ENCODE measurements at places on chromosomes 3 and 15.

DNA sequence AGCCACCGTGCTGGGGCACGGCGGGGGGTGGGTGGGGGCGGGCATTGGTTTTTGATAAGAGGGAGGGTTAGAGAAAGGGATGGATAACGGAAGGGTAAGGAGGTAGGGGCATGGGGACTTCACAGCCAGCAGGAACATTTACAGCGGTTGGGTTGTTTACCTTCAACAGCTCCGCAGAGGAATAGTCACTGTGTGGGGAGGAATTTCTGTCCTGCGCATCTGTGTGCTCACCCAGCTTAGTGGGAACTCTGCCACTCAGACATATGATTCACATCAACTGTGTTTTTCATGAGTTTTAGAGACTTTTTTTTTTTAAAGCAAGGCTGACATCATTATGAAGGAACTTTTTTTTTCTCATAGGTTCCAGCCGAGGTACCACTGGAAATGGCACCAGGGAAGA, 19.6 kb downstream of the CHRD start:
- DNase-seq = peak; percentile 3

GRCh38 chr15:69615736-69616135, 163.1 kb downstream of the RPLP1 start:
- no peak for DNase-seq

DNA sequence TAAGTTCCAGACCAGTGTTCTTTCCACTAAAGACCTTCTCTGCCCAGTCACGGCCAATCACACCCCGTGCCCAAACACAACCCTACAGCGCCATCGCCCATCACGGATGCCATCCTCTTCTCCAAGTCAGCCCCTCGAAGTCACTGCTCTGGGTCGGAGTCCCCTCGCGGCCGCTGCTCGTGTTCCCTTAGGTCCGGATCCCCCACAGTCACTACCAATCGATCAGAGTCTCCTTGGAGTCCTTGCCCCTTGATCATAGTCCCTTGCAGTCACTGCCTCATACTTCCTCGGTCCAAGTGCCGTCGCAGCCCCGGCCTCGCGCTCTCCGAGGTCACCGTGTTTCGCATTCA, 461 bp downstream of the PCYT1A start:
- no peak for DNase-seq

- no peak for DNase-seq
Measured at GRCh38 chr3:20028905-20029331, 11.3 kb upstream of the KAT2B start.

GRCh38 chr15:37107071-37107743, 6.9 kb upstream of the MEIS2 start:
- no peak for DNase-seq

DNA sequence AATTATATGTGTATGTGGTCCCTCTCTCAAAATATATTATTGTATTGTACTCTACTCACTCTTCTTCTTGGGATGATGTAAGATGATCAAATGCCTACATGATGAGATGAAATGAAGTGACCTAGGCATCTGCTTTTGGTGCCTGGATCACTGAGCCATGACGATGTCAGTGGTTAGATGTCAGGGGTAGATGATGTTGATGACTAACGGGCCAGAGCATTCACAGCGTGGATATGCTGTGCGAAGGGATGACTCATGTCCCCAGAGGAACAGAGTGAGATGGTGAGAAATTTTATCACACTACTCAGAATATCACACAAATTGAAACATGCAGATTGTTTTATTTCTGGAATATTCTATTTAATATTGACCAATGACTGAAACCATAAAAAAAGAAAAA, 233.9 kb upstream of the CADM2 start:
- no peak for DNase-seq

- DNase-seq = no peak
Measured at GRCh38 chr3:11601446-11602238, 42.1 kb downstream of the VGLL4 start.

- DNase-seq = no peak
Measured at GRCh38 chr3:169562988-169563774, 100.3 kb downstream of the MECOM start.

DNA sequence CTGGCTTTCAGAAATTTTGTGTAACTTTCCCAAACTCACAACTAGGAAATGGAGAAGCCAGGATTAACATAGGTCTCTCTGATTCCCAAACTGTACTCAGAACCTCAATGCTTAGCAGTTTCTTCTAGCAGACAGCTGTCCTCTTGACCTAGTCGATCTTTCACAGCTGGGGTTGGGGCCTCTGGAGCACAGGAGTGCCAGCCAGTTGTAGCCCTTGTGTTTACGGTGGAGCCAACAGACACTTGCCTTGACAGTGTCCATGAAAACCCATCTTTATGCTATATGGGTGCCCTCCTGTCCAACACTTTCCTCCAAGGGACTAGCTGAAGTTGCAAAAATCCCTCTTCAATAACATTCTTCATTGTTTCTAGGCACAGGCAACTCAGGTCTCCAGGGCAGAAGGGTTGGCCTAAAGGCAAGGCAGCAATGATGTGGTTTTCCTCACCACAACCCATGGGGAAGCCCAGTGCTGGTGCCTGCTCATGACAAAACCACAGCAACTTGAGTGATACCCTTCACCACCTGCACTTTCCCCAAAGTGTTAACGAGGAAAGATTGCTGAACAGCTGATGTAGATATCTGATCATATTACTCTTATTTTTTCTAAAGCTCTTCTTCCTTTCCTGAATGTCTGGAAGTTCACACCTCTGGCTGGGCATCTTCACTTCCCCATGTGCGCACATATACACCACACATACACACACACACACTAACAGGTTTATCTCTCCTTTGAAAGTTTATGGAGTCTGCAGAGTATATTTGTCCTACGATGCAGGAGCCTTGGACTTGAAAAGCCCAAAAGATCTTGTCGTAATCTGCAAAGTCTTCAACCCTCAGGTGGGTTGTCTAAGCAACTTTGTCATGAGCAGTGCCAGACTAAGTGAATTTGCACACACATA, 11.0 kb upstream of the KNG1 start:
- no peak for DNase-seq

GRCh38 chr15:78739996-78740903, 71.0 kb downstream of the ADAMTS7 start:
- DNase-seq = no peak

GRCh38 chr15:85045615-85046014, 64.0 kb downstream of the PDE8A start:
- no peak for DNase-seq
